ENCODE measurements at places on chromosomes 12 and 14. TPM values are rescaled to one million over a fixed set of nuclear protein-coding genes. Genes with fewer than 3 reads are reported as not detected.

The KRT72 gene
- not detected for total RNA-seq

The CERS5 gene
- total RNA-seq = 33.7 TPM

The YY1 gene
- 47.1 TPM for total RNA-seq

The CCDC177 gene
- total RNA-seq = not detected

The RNASE7 gene
- not detected for total RNA-seq

The SMIM41 gene
- total RNA-seq = not detected

The PLBD1 gene
- total RNA-seq = 4.7 TPM

The GDF3 gene
- total RNA-seq = not detected

The MYH6 gene
- not detected for total RNA-seq

The PPP1R1A gene
- total RNA-seq = 0.36 TPM

The TIMM9 gene
- 24.2 TPM for total RNA-seq

The TBC1D30 gene
- total RNA-seq = 0.72 TPM

The PRB2 gene
- total RNA-seq = not detected

The TPPP2 gene
- total RNA-seq = not detected

The KRT85 gene
- not detected for total RNA-seq

The NOXRED1 gene
- total RNA-seq = 0.36 TPM

The LRTM2 gene
- not detected for total RNA-seq

The TNS2 gene
- 76.0 TPM for total RNA-seq

The TMCC3 gene
- 0.36 TPM for total RNA-seq

The RTL1 gene
- total RNA-seq = not detected

The MAX gene
- 66.6 TPM for total RNA-seq

The AKAP5 gene
- 0.59 TPM for total RNA-seq

The LRRC74A gene
- total RNA-seq = not detected

The SOS2 gene
- total RNA-seq = 29.7 TPM

The OTX2 gene
- not detected for total RNA-seq

The KLRC1 gene
- total RNA-seq = not detected

The ADAMTS20 gene
- not detected for total RNA-seq

The NGB gene
- total RNA-seq = not detected

The GAS2L3 gene
- 33.3 TPM for total RNA-seq

The UNC79 gene
- under 0.01 TPM for total RNA-seq

The KIF26A gene
- total RNA-seq = not detected

The GPR84 gene
- not detected for total RNA-seq

The RCOR1 gene
- total RNA-seq = 11.6 TPM

The C12orf54 gene
- not detected for total RNA-seq

The NTS gene
- not detected for total RNA-seq

The RBM19 gene
- total RNA-seq = 27.5 TPM

The ITFG2 gene
- 20.6 TPM for total RNA-seq

The BDKRB2 gene
- total RNA-seq = 4.1 TPM

The GPRC5A gene
- 4.7 TPM for total RNA-seq

The TPH2 gene
- total RNA-seq = under 0.01 TPM

The OVCH1 gene
- total RNA-seq = under 0.01 TPM

The AKAP3 gene
- 2.2 TPM for total RNA-seq

The RNFT2 gene
- 2.4 TPM for total RNA-seq

The KLRC2 gene
- total RNA-seq = 0.88 TPM

The PRKAB1 gene
- 25.3 TPM for total RNA-seq

The SLC22A17 gene
- total RNA-seq = 18.1 TPM

The OR4N2 gene
- total RNA-seq = under 0.01 TPM

The CD163L1 gene
- under 0.01 TPM for total RNA-seq

The CCDC88C gene
- 0.36 TPM for total RNA-seq

The EFS gene
- 9.8 TPM for total RNA-seq

The DNAI7 gene
- total RNA-seq = 0.29 TPM

The MYBPC1 gene
- not detected for total RNA-seq

The HOXC13 gene
- total RNA-seq = not detected

The TAMALIN gene
- 4.7 TPM for total RNA-seq

The ZBTB39 gene
- total RNA-seq = 4.4 TPM

The SPIC gene
- total RNA-seq = not detected

Measured in osteoblast (primary cell).